ENCODE measurements at places on chromosomes 13 and 19. TPM values are rescaled to one million over a fixed set of nuclear protein-coding genes. Genes with fewer than 3 reads are reported as not detected.

- H3K4me1 ChIP-seq: peaks cover 35% of the 10 kb centered on the region
- DNase-seq: no peak
- no peaks in the 10 kb centered on the region for H3K27me3 ChIP-seq
- H3K36me3 ChIP-seq: peaks cover 38% of the 10 kb centered on the region
- H3K27ac ChIP-seq: peak overlapping the region; percentile 91
Measured at GRCh38 chr19:19385896-19386869, 19.3 kb upstream of the GATAD2A start.

SULT2A1 gene
- not detected for total RNA-seq

KLF1 gene
- not detected for total RNA-seq

CGB5 gene
- 2.6 TPM for total RNA-seq

DNA sequence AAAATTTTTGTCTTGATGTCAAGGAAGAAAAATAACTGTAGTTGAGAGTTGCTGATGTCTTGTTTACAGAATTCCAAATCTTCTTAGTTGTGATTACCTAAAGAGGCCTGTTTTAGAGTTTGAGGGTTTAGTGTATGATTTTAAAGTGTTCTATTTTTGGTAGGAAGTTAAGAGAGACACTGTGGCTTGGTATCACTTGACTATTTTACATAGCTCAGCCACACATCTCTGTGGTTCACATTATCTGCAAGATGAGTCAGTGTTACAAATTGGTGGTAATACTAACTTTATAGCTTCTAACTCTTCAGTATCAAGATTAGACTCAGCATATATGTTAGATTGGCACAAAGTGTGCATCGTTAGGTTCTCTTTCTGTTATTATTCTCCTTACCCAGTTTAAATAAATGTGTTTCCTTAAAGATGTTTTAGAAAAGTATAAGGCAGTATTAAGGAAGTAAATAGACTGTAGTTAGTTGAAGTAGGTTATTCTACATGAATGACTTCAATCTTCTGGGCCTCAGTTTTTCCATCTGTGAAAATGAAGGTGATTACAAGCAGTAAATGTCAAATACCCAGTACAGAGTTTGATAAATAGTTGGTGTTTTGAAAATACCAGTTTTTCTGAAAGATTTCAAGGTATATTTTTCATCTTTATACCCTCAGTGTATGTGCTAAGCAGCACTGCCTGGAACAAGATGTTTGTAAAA, 33.4 kb downstream of the COG6 start:
- no peaks in the 10 kb centered on the region for H3K4me1 ChIP-seq
- H3K27me3 ChIP-seq: no peaks in the 10 kb centered on the region
- DNase-seq: no peak
- H3K27ac ChIP-seq: no peak overlapping the region
- no peak overlapping the region for H3K4me3 ChIP-seq

GRCh38 chr13:113970810-113971470, 2.9 kb downstream of the C13orf46 start:
- H3K27ac ChIP-seq: no peak overlapping the region
- H3K4me3 ChIP-seq: no peak overlapping the region
- peak; percentile 9 for DNase-seq
- no peaks in the 10 kb centered on the region for H3K4me1 ChIP-seq

Data from Calu3 (cell line).